Mesendoderm (in vitro differentiated cells): ENCODE measurements at places on chromosomes 3 and 15.

- DNase-seq = no peak
Observed at GRCh38 chr3:167354751-167355150, 25.3 kb downstream of the ZBBX start.

GRCh38 chr3:147937341-147937740 is 528.2 kb downstream of the ZIC1 start:
- no peak for DNase-seq

DNA sequence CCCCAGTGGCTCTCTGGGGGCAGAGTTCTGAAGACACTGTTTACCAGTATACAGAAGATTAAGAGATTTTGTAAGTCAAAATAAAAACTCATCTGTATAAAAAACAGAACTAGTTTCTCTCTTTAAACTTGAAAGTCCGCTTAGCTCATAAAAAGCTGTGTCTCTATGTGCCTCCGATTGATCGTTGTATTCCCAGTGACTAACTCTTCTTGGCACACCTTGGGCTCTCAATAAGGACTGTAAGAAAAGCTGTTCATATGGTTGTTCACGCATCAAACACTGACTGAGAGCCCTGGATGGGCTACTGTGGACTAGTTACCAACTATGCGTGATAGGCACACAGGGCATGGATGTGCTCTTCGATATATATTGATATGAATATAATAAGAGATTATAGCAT is 107.9 kb downstream of the P3H2 start:
- DNase-seq = no peak

DNA sequence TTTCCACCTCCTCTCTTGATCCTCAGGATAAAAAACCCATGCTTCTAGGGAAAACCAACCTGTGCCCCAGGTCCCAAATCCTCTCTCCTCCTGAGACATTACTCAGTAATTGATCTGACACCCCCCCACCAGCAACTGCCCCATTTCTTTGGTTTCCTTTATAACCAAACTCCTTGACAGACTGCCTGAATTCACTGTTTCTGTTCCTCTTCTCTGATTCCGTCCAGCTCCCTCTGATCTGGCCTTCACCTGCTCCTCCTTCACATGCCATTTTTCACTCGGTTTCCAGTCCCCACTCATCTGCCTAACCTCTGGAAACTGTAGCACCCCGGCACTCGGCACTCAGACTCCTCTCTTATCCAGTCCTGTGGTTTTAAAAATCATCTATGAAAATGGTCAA is 2.1 kb downstream of the CCDC51 start:
- no peak for DNase-seq

- no peak for DNase-seq
Observed at GRCh38 chr3:195263193-195263924, 7.6 kb downstream of the XXYLT1 start.

GRCh38 chr3:127839099-127839498 is 16.8 kb upstream of the MGLL start:
- no peak for DNase-seq

DNA sequence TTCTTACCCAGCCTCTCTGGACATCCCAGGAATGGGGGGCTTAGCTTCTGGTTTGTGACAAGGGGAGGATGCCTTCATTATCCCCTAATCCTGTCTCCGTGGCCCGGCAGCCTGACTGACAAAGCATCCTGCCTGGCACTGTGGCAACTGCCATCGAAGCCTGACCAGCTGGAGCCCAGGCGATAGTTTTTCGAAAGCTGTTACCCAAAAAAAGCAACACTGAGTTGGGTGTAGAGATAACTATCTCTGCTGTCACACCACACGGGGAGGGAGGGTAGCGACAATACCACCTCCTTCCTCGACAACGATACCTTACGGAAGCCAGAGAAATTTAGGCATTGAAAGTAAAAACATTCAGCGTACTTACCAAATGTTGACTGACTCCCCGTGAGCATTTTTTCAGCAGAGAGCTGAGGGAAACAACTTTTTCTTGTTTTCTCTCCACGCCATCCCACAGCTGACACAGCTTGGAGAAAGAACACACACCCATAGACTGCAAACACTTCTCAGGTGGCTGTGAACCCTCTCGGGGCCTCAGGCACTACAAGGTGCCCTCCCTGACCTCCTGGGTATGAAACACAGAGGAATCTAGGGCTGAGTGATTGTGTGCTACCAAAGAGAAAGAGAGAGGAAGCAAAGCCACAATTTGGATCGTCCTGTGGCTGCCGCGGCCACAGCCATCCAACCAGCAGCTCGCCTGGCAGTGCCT is 361.9 kb upstream of the ICE2 start:
- DNase-seq = no peak

GRCh38 chr3:73796382-73796781 is 171.6 kb upstream of the PDZRN3 start:
- no peak for DNase-seq
